Amniotic stem cell (primary cell): ENCODE measurements at places on chromosomes 5 and 9.

GRCh38 chr5:37005946-37006540 lies 129.5 kb downstream of the NIPBL start:
- no peak for DNase-seq

DNA sequence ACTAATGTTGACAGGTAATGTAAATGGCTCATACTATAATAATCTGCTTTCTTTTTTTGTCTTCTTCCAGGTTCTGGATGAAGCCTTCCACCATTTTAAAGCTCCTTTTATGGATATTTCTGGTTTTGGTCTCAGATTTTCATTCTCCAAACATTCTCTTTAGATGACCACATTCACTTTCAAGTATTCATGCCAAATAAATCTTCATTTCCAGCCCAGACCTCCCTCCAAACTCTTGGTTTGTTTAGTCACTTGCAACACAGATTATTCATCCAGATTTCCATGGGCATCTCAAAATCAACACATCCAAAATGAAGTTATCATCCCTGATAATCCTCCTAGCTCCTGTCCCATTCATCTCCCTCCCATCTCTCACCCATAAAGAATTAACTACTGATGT lies 40.3 kb upstream of the SVEP1 start:
- DNase-seq, result no peak

- no peak for DNase-seq
Observed at GRCh38 chr9:36797471-36798220, 225.0 kb downstream of the MELK start.

- peak; percentile 22 for DNase-seq
Observed at GRCh38 chr5:159098603-159099436, 896 bp downstream of the EBF1 start.

- DNase-seq, result no peak
Observed at GRCh38 chr9:33445389-33446239, 1.8 kb downstream of the AQP3 start.

DNA sequence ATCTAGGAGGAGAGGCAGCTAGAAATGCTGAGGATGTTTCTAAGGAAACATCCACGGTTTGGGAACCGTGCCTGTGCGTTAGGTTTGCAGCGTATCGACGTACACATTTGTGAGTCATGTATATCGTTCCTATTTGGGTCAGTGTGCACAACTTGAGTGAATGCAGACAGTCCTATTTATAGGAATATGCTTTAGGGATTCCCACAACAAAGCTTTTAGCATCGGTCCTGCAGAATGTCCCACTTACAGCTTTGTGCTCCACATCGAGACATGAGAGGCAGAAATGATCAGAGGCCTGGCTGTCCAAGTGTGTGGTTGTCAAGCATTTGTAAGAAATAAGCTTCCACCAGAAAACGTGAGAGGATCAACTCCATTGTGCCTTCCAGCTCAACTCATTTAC lies 1282.7 kb upstream of the WWC1 start:
- no peak for DNase-seq

- DNase-seq, result peak; percentile 11
Observed at GRCh38 chr5:42583322-42583721, 160.1 kb downstream of the GHR start.

DNA sequence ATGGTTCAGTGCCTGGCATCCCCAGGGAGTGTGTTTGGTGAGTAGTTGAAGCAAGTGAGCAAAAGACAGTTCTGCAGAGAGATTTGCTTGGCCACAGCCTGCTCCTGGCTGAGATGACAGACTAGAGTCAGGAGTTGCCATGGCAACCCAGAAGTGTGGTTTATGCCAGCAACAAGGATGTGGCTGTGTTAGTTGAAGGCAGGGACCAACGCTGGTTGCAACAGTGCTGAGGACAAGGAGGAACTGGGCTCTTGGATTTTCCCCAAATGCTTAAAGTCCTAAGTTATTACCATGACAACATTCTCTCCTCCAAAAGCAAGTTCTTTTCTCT lies 2.7 kb downstream of the NXNL2 start:
- peak; percentile 61 for DNase-seq

DNA sequence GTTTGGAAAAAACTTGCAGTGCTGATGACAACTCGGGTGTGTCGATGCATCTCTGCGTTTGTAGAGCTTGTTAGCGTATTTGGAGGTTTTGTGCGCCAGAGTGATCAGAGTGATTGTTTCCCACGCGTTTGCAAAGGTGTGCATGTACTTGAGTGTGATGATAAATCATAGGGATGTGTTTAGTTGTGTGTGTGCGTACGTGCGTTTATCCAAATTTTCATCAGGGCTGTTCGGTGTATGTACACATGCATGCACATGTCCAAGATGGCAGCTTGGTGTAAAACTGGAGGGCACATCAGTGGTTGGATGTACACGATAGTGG lies 248 bp upstream of the C1QTNF2 start:
- no peak for DNase-seq

- peak; percentile 56 for DNase-seq
Observed at GRCh38 chr5:74640954-74641734, 616 bp upstream of the ENC1 start.

DNA sequence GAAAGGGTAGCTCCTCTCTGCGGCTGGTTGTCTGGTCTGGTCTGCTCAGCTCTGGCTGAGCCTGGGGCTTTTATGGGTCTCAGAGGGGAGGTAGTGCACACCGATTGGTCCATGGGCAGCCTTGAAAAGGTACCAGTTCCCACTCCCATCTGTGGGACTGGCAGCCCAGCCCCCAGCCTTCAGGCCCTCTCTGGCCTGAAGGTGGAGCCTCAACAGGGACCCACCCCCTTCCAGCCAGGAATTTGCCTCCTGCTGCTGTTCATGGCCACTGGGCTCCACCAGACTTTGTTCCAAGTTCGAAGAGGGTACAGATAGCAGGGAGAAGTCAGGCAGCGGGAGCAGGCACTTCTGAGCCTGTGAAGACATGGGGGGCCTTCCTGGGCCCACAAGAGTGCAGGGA lies 165.3 kb upstream of the SLC27A6 start:
- no peak for DNase-seq

DNA sequence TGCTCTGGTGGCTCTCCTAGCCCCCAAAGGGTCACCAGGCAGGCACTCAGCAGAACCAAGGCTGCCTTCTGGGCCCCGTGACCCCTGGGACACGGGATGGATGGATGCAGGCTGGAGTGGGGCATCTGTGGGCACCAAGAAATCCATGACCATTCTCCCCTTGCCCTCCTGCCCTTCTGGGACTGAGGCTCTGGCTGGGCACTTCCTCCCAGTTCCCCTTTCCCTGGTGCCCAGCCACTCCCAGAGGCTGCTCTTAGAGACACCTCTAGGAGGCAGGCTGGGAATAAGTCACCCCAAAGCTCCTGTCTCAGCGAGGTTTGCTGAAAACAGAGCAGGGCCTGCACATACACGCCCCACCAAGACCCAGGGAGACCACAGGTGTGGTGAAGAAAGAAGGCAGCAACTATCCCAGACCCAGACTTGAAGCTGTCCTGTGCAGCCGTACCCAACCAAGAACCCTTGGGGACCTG lies 943 bp downstream of the STING1 start:
- DNase-seq, result no peak

- no peak for DNase-seq
Observed at GRCh38 chr5:173973616-173973969, 15.4 kb upstream of the C5orf47 start.

- no peak for DNase-seq
Observed at GRCh38 chr9:75471549-75472114, 383.3 kb downstream of the OSTF1 start.

DNA sequence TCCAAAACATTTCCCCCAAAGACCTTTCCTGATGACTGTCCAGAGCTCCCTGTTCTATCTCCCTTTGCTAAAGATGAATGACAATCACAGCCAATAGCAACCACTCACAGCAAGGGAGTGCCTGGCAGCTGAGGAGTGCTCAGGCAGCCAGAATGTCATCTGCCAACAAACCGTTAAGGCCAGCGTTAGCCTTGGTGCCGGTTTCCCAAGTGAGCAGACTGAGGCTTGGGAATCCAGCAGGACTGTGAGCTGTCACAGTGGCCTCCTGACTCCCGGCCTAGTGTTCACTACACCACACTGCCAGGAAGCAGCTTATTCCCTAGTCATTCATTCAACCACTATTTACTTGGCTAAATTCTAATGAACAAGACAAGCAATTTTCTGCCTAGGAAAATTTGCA lies 24.7 kb downstream of the STK10 start:
- DNase-seq, result no peak

DNA sequence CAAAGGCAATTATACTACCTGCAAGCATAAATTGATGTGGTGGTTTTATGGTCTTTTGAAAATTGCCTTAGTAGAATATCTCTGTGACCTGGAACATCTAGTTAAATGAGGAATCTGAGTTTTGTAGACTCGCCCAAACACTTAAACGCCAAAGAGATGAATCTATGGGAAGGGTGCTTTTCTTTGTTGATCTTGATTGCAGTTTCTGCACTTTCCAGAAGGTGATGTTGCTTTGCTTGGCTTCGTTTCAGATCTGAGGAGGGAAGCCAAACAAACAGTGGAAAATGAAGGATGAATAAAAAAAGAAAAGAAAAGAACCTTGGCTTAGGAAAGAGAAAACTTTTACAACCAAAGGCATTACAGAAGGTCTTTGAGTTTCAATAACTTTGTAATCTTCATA lies 1021.2 kb downstream of the NR2F1-AS1 start:
- DNase-seq, result no peak

DNA sequence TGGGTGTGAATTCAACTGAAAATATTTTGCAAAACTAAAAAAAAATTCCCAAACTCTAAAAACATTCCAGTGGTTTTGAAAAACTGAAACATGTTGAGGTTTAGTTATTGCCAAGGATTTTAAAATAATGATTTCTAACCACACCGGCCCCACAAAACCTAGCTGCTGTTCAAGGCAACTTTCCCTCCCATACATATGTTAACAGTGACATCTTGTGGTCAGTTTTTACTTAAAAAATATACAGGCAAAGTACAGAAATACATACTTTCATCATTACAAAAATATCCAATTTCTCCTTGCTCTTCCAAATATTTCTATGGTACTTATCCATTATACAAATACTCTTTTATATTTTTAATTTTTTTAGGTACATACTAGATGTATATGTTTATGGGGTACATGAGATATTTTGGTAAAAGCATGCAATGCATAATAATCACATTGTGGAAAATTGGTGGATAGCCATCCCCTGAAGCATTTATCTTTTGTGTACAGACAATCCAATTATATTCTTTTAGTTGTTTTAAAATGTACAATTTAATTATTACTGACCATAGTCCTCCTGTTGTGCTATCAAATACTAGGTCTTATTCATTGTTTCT lies 34.4 kb upstream of the MRPS30 start:
- DNase-seq, result peak; percentile 17

- no peak for DNase-seq
Observed at GRCh38 chr9:137866226-137867141, 11.1 kb upstream of the CACNA1B start.

DNA sequence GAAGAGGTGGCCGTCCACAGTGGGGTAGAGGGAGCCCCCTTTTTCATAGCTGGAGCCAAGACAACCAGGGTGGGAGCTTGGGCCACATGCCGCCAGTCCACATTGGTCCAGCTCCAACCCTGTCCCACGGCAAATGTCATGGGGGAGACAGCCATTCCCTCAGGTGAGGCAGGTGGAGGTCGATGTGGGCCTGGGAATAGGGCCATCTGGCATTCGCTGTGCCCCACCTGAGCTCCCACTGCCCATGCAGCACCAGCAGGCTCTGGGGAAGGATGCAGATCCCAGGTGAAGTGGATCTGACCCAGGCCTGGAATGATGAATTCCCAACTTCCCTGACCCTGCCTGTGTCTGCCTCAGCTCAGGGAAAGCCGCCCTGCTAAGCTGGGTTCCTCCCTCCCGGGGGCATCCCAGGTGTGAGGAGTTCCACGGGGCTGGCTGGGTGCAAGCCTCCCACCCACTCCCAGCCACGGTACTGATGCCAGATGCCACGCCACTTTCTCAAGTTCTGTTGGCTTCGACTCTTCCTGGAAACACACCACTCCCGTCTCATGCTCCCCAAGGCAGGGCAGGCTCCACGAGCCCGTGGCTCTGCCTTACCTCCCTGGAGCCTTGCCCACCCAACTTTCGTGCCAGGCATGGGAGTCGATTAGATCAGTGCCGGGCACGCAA lies 25.2 kb upstream of the FCN2 start:
- DNase-seq, result no peak

- DNase-seq, result no peak
Observed at GRCh38 chr5:60463179-60463868, 236.6 kb downstream of the DEPDC1B start.

DNA sequence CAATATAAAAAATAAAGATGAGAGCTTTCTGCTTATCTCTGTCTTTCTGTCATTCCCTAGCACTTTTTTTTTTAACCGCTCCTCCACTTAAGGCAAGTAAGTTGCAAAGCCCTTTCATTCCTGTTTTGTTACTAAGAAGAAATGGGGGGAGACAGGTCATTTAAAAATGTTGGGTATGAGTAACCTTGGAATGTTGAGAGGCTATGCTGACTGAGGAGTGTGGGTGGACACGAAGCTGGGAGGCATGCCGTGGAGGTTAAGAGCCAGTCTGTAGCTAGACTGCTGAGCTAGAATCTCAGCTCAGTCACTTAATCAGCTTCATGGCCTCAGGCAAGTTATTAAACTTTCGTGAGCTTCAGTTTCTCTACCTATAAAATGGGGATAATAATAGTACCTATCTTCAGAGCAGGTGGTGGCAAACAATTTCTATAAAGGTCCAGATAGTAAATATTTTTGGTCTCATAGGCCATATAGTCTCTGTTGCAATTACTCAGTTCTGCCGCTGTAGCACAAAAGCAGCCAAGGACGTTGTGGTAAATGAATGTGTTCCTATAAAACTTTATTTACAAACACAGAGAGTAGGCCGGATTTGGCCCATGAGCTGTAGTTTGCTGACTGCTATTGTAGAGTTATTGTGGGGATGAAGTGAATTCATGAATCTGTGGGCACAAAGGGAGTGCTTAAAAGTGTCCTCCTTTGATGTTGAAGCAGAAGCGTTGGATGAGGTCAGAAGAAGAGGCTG lies 220.0 kb downstream of the GABBR2 start:
- peak; percentile 93 for DNase-seq

GRCh38 chr5:175683921-175684320 lies 26.1 kb downstream of the HRH2 start:
- no peak for DNase-seq

- no peak for DNase-seq
Observed at GRCh38 chr5:114408847-114409246, 47.0 kb downstream of the KCNN2 start.

DNA sequence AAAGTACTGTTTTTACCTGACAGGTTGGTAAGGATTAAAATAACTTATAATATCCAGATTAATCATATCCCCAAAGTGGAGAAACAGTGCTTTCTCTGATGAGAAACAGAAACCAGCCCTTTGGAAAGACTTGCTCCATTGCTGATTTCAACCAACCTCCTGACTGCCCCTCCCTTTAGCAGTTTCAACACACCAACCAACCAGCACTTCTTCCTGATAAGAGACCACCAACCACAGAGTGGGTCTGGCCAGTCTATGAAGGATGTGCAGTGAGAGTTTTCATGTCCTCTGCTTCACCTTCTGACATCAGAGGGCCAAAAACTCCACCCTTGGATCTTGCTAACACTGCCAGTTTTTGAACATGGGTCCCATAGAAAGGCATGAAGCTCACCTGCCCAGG lies 28.1 kb downstream of the RIGI start:
- DNase-seq, result no peak

- DNase-seq, result no peak
Observed at GRCh38 chr5:167827766-167828165, 463.7 kb upstream of the WWC1 start.
